ENCODE measurements at places on chromosomes 2 and 18.

DNA sequence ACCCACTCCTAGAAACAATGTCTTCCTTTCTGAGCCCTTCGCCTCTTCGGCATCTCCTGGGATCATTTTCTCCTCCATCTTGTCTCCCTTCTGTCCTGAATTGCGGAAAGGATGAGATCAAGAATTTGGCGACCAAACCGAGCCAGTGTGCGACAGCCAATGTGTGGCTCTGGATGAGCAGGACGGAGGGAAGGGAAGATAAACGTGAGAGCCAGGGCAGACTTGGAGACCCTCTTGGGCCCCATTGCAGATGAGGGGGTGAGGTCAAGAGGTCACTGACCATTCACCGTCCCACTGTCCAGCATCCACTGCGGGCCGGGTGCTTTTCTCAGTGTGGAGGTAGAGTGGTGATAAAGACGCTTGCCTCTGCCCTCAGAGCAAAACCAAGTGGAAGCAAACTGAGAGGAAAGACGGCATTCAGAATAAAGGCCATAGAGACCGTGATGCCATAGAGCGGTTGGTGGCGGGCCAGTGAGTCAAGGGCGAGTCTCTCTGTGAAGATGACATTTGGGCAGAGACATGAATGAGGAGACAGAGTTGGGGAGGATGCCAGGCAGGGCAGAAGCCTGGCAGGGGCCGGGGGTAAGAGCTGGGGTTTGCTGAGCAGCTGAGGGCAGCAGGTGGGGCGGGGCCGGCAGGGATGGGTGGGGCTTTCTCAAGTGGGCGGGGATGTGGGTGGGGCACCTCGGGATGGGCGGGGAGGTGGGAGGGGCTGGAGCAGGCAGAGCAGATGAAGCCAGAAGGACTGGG, 55.6 kb downstream of the ACAA2 start:
- no peak for DNase-seq

DNA sequence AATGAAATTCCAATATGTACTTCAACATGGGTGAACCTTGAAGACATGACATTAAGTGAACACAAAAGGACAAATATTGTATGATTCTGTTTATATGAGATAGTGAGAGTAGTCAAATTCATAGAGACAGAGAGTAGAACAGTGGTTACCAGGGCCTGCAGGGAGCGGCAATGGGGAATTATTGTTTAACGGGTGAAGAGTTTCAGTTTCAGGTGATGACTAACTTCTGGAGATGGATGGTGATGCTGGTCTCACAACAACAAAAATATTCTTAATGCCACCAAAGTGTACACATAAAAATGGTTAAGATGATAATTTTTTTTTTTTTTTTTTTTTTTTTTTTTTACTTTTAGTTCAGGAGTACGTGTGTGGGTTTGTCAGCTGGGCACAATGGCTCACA, 109.4 kb upstream of the TMEM200C start:
- no peak for DNase-seq

DNA sequence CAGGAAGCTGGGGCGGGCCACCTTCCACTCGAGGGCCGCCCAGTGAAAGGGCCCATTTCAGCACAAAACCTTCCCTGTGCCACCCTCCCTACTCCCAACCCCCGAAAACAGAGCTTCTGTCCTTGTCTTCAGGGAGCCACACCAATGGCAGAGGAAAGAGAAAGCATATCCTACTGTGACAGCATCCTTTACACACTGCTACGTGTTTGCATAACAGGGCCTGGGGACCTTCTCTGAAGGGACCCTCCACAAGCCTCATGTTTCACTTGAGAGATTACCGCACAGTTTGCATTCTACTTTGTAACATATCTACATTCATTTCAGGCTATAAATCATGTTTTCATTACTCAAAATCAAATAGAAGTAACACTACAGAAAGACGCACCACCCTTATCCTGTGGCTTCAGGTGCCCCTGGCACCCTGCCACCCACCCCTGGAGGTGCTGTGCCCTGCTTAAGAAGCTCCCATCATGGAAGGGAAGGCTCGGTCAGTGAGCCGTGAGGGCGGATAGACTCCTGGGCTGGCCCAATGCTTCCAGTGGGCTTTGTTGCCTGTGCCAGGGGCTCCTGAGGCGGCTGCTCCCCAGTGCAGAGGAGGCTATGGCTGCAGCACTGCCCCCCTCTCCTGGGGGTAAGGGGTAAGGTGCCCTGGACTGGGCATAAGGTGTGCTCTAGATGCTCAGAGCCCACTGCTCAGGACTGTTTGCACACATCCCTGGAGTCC, 52.0 kb downstream of the EIPR1 start:
- DNase-seq = no peak

DNA sequence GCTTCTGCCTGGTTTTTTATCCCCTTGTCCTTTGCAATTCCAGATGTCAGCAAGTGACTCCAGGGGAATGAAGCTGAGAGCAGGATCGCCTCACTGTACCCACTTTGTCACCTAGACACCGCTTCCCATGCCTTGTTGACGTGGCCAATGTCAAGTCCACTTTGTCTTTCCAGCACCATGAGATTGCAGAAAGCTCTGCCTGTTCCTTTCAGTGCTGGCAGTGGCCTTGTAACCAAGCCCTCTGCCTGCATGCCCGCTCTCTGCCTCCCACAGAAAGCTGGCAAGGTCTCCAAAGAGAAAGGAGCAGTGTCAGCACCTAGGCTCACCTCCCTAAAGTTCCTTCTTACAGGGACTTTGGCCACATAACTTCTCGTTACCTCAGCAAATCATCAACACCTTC, 282.2 kb upstream of the ST6GAL2 start:
- DNase-seq = no peak

DNA sequence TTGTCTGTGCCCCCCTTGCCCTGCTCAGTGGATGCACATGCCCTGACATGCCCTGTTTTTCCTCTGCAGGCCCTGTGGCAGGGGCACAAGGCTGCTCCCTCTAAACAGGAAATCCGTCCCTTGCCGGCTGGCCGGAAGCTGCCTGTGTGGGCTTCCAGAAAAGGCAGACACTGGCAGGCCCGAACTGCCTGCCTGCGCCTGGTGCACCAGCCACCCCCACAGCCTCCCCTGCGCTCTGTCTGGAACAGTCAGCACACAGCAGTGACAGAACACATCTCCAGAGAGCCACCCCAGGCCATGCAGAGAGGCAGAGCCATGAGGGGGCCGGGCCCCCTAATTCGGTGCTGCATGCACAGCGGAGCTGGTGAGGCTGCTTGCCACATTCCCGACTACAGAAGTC, 33.5 kb downstream of the LOXHD1 start:
- DNase-seq = no peak

- no peak for DNase-seq
Observed at GRCh38 chr2:238108423-238109183, 8.5 kb downstream of the ESPNL start.

GRCh38 chr2:228629251-228629650, 447.8 kb upstream of the SPHKAP start:
- DNase-seq = no peak

- DNase-seq = no peak
Observed at GRCh38 chr18:10689236-10690034, 163.6 kb downstream of the NAPG start.

- DNase-seq = no peak
Observed at GRCh38 chr2:97708608-97709007, 4.8 kb upstream of the ZAP70 start.

DNA sequence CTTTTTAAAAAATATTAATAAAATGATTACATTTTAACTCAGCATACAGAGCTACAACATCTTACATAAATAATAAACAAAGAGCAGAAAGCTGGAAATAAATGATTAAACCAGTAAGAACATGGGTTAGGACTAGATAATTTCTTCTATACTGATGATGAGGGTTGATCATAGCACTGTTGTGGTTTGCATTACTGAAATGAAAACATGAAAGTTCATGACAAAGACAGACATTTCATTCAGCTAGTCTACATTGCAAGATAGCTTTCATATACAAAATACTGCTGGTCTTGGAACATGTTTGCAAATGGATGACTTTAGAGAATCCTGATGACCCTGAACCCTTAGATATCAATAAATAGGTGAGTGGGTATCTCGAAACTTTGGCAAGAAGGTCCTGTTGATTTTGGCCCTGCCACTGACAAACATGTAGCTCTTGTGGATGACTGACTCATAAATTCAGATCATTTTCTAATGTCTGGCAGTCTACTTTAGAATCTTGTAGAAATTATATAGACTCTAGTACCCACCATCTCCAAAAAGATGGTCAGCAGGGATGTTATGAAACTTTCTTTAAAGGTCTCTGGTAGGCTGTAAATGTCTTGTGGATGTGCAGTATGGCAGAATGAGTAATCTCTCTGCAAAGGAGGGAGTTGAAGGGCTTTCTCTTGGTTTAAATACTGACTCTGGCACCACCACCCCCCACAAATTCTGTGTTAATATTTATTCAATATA, 15.5 kb upstream of the CDC42EP3 start:
- no peak for DNase-seq

DNA sequence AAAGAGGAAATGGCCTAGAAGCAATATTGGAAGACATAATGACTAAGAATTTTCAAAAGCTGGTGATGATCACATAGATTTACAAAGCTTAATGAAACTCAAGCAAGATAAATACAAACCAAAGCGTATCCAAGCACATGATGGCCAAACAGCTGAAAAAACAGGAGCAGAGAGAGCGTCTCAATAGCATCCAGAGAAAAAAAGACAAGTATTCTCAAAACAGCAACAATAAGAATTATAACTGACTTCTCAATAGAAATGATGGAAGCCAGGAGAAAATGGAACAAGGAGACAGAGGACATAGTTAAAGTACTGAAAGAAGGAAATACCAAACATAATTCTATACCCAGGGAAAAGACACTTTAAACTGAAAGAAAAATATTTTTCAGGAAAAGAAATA, 437.2 kb upstream of the TNP1 start:
- no peak for DNase-seq

DNA sequence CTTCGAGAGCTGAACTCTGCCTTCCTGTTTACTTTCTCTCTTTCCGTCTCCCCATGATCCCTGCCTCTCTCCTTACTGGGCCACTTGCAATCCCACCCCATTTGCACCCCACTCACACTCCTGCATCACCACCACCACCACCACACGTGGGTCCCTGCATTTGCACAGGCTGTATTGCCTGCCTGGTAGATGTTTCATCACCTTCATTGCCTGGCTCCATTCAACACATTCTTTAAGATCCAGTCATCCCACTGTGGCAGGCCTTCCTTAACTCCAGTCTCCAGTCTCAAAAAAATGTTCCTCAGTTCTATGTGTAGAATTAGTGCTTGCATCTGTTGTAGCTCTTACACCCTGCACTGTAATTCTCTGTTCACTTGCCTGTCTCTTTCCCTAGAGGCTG, 13.9 kb downstream of the NOSTRIN start:
- no peak for DNase-seq

GRCh38 chr2:191015239-191015638, 1.3 kb upstream of the STAT1 start:
- DNase-seq = no peak
